Activated CD4-positive, alpha-beta T cell treated with anti-CD3 and anti-CD28 coated beads, Interleukin-2, amount 10 ng/mL, durations not matched to agents 24 days and 14 days (primary cell): ENCODE measurements at places on chromosomes 16 and 17.

GRCh38 chr16:65767125-65767524, 599.4 kb upstream of the CDH5 start:
- no peak overlapping the region for H3K27ac ChIP-seq
- DNase-seq, result no peak
- H3K4me3 ChIP-seq, result no peak overlapping the region
- peaks cover 1% of the 10 kb centered on the region for H3K4me1 ChIP-seq
- no peaks in the 10 kb centered on the region for H3K36me3 ChIP-seq

GRCh38 chr16:9251026-9251425, 159.6 kb downstream of the HAPSTR1 start:
- H3K27ac ChIP-seq, result no peak overlapping the region
- no peak for DNase-seq

DNA sequence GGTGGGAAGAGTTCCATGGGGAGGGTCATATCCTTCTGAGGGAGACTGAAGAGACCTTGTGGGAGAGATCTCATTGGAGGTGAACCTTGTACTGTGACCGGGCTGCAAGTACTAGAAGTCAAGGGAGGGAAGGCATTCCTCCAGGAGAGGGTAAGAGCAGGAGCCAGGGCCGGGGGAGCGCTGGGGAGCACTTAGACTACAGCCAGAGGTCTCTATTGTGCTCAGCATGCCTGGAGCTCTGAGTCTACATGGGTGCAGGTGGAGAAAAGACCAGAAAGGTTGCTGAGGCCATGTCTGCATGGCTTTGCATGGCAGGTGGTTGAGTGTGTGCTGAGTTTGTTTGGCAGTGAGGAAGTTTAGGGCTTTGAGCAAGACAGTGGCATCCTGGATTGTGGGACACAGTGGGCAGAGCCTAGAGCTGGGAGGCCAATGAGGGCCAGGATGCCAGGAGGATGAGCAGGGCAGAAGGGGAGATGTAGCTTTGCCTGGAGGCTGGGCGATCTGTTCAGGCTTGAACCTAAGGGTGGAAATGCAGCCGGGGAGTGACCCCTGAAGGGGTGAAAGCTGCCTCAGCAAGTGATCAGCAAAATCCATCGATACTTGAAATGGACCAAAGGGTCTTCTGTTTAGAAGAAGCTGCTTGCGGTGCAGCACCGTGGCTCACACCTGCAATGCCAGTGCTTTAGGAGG, 317.4 kb upstream of the TNRC6C start:
- H3K36me3 ChIP-seq, result no peaks in the 10 kb centered on the region
- H3K4me3 ChIP-seq, result no peak overlapping the region
- DNase-seq, result no peak
- H3K27me3 ChIP-seq, result peaks cover 15% of the 10 kb centered on the region

GRCh38 chr17:31310260-31310659, 3.6 kb downstream of the EVI2B start:
- DNase-seq, result peak; percentile 85
- H3K27me3 ChIP-seq, result no peaks in the 10 kb centered on the region
- peak overlapping the region; percentile 91 for H3K27ac ChIP-seq
- peak overlapping the region; percentile 93 for H3K4me3 ChIP-seq

GRCh38 chr16:81787659-81788058, 8.6 kb downstream of the PLCG2 start:
- no peaks in the 10 kb centered on the region for H3K36me3 ChIP-seq
- DNase-seq, result no peak
- peaks cover 15% of the 10 kb centered on the region for H3K27me3 ChIP-seq
- no peak overlapping the region for H3K4me3 ChIP-seq
- H3K27ac ChIP-seq, result no peak overlapping the region

- H3K4me3 ChIP-seq, result no peak overlapping the region
- no peak for DNase-seq
- H3K36me3 ChIP-seq, result peaks cover 45% of the 10 kb centered on the region
- no peak overlapping the region for H3K27ac ChIP-seq
- peaks cover 2% of the 10 kb centered on the region for H3K4me1 ChIP-seq
- no peaks in the 10 kb centered on the region for H3K27me3 ChIP-seq
Observed at GRCh38 chr17:49603720-49604119, 28.0 kb downstream of the NXPH3 start.
